ENCODE measurements at places on chromosomes 7 and 10.

GRCh38 chr10:127991543-127992255 is 84.8 kb downstream of the PTPRE start:
- no peak for DNase-seq

DNA sequence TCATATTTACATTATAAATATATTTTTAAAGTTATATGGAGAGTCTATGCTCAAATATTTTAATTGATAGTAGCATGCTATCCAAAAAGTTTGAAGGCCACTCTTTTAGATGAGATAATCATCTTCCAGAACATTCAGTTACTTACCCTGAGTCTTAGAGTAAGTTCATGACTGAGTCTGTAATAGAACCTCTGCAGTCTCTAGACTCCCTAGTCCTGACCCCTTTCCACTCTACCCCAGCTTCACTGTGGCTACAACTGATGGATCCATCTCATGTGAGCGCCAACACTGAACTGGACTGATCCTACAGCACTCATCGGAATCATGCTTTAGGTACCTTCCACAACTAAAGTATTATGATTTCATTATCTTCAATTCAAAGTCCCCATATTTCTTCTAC is 10.1 kb downstream of the HACD1 start:
- DNase-seq = no peak

- DNase-seq = no peak
Observed at GRCh38 chr10:122999347-122999746, 9.2 kb downstream of the IKZF5 start.

DNA sequence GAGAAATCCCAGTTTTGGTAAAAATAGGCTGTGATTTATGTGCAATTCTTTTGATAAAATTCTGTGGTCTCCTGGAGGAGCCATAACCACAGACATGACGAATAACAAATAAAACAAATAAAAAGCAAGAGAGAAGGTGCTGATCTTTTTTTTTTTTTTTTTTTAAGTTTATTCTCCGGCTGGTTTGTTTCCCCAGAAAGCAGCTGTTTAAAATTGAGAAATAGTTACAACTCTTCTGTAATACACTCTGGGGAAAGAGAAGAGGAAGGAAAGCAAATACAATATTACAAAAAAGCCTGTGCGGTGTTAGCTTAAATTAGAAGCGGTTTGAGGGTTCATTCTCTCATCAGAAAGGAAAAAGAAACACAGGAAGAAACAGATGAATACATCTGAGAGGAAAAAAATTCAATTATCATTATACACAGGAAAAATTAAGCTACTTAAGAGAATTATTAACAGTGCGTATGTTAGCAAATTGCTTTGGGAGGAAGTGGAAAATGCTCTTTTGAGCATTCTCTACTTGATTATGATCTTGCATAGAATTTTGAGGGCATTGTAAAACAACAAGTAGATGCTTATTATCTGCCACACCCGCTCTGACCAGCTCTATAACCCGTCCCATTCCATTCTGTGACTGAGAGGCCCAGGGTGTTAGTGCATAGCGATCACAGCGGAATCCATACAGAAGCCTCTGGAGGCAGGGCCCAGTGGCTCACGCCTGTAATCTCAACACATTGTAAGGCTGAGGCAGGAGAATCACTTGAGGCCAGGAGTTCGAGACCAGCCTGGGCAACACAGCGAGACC is 40.6 kb upstream of the WAC start:
- DNase-seq = no peak

- DNase-seq = no peak
Observed at GRCh38 chr7:128104108-128104742, 73.0 kb upstream of the LRRC4 start.

DNA sequence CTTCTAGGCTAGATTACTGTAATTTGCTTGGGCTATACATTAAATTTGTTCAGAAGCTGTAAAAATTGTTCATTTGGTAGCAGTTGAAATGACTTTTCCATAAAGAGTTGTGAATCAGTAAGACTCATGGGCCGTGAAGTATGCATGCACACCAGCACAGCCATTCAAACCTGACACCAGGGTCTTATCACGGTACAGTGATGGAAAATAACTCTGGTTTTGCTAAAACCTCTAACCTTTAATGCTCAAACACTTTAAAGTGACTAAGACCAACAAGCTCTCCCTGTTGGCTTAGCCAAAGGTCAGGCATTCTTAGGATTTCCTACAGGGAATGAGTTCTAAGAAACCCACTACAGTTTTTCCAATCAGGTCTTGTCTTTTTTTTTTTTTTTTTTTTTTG is 11.5 kb downstream of the ARL3 start:
- no peak for DNase-seq

DNA sequence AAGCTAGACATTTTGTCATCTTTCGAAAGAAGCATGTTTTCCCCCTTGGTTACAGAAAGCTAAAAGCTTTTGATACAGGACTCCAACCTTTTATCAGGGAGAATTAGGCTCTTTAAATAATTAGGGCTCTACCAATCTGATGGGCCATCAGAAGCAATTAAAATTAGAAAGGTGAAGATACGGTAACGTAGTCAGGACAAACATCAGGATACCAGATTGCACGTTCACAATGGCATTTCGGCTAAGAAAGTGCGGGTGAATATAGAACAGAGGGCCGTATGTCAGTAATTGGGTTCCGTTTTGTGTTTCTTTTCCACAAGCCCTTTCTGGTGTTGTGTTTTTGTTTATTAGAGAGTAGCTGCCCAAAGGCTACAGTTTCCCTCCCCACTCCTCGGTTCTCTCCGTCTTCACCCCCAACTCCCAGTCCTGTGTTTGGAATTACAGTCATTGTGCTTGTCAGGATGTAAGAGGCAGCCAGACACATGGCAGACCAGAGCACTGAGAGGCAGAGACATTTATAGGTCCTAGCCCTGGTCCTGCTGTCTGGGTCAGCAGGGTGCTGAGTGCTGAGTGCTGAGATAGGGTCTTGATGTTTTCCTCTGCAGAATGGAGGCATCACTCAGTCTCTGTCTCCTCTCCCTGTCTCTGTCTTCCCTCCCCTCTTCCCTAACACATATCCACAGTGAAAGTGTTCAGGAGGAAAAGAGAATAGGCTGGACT is 5.5 kb downstream of the PFKP start:
- no peak for DNase-seq

GRCh38 chr10:80158598-80159127 is 26.1 kb downstream of the PLAC9 start:
- DNase-seq = peak; percentile 86

DNA sequence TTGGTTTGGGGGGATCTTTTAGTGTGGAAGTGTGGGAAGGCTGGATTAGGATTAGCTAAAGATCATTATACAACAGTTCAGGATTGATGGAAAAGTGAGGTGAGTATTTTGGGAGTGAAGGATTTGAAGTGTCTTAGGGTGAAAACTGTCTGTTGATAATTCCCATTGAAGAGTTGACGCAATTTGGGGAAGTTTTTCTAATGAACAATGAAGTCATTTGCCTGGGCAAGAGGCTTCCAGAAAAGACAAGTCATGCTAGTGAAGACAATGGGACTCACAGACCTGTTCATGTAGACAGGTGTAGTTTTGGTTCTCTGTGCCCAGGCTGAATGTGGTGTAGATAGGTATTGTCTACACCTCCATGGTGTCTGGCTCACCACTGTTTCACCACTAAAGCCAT is 194.3 kb upstream of the GPR26 start:
- no peak for DNase-seq

GRCh38 chr10:49008505-49009198 is 69.0 kb upstream of the LRRC18 start:
- DNase-seq = no peak

DNA sequence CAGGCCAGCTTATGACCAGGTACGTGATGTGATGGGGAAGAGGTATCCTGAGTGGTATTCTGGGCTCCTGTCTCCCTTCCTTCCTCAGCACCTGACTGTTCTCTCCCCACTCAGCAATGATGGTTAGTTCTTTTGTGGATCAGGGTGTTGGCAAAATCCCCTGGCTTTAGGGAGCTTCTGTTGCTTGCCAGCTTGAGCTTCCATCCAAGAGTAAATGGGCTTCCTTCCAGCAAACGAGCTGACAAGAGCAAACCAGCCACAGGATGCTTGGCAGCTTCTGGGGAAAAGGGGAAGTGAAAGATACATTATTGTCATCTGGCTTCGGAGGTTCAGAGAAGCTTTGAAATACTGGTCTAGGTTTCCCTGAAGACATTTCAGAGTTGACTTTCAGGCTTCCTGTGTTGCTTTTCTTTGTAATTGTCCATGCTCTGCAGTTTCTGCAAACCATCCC is 5.2 kb downstream of the DUSP5 start:
- no peak for DNase-seq

- DNase-seq = no peak
Observed at GRCh38 chr7:37050801-37051200, 326.5 kb upstream of the AOAH start.

DNA sequence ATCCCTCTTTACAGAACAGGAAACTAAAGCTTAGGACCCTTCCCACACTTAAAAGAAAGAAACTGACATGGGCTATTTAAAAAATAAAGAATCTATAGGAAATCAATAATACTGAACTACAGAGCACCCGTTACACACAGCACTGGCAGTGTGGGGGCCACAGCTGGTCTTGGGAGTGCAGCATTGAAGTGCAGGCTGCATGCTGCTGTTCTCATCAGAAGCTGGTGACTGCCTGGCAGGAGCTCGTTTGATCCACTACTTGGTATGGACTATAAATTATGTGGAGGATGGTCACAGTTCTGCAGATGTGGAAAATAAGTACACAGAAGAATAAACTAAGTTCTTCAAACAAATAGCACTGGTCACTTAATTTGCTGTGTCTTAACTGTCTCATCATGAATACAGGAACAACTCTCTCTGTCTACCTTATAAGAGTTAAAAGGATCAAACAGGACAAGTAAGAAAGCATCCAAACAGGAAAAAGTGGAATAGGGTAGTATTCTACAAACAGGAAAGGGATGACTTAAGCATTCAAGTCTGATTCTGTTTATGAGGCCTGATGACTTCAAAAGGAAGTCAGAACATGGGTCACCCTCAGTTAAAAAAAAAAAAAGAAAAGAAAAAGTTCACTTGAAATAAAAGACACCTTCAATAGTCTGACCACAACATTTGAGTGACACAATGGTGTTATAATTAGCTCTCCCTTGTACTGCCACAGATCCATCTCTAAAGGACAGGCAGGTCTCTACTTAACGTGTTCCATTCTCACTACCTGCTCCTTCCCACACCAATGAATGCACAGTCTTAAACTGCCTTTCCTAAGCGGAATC is 21.0 kb downstream of the DOCK4 start:
- no peak for DNase-seq

- no peak for DNase-seq
Observed at GRCh38 chr10:82538272-82538671, 663.3 kb downstream of the NRG3 start.

- peak; percentile 91 for DNase-seq
Observed at GRCh38 chr7:95608359-95609173, 12.2 kb upstream of the PDK4 start.

- no peak for DNase-seq
Observed at GRCh38 chr10:33938001-33938400, 603.5 kb upstream of the NRP1 start.

DNA sequence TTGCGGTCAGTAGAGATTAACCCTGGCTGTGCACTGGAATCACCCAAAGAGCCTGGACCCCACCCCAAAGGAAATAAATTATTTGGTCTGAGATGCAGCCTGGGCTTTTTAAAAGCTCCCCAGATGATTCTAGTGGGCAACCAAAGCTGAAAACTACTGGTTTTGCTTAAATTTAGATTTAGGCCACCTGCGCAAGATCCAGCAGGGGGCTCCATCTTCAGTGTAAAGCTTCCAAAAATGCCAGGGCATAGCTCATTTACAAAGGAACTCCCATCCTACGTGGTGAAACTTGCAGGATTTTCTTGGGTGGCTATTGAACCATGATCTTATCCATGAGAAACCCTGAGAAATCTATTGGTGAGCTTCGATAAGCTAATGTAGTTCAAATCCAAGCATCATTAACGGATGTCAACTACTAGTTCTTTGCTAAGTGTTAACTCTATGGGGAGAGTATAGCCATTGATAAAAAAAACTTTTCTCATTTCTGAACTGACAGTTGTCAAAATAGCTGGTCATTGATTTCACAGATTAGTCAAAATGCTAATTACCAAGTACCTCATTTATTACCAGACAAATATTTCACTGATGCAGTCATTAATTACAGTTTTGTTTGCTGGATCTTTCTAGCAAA is 315.3 kb downstream of the LHFPL3 start:
- no peak for DNase-seq

- no peak for DNase-seq
Observed at GRCh38 chr7:146902728-146903127, 786.1 kb downstream of the CNTNAP2 start.

GRCh38 chr7:359766-360361 is 69.9 kb downstream of the FOXL3 start:
- no peak for DNase-seq

- DNase-seq = no peak
Observed at GRCh38 chr10:86729677-86730076, 26.7 kb upstream of the BMPR1A start.

- no peak for DNase-seq
Observed at GRCh38 chr10:55641601-55642000, 719.5 kb downstream of the ZWINT start.

GRCh38 chr7:134153493-134154136 is 26.5 kb downstream of the LRGUK start:
- no peak for DNase-seq

DNA sequence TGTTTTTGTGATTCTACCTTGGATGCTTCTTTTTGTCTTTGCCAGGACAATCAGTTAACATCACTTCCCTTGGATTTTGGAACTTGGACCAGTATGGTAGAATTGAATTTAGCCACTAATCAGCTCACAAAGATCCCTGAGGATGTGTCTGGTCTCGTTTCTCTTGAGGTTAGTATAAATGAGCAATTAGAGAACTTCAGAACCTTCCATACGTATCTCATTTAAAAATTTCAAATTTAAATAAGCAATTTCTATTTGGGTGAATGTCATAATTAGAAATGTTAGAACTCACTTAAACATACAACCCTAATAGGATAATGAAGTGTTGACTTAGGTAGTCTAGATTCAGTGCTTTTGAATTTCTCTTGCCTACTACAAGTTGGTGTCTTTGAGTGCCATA is 69.3 kb upstream of the ADRA2A start:
- DNase-seq = no peak

DNA sequence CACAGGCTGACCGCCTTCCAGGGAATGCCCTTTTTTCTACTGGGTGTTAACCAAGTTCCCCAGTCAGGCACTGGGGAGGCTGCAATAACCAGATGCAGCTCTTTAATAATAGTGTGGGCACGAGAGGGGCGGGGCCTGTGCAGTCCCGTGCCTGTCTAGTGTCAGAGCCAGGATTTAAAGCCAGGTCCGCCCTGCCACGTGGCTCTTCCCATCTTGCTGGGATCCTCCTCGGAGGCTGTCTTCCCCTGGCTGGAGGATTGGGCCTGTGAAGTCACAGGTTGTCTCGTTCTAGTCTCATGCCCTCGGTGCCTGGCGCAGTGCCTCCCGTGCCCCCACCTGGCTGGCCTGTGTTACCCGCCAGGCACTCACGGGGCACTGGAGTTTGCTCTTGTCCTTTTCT is 25.2 kb downstream of the TMEM120A start:
- DNase-seq = no peak

- peak; percentile 14 for DNase-seq
Observed at GRCh38 chr7:7416031-7416858, 119.4 kb downstream of the COL28A1 start.

DNA sequence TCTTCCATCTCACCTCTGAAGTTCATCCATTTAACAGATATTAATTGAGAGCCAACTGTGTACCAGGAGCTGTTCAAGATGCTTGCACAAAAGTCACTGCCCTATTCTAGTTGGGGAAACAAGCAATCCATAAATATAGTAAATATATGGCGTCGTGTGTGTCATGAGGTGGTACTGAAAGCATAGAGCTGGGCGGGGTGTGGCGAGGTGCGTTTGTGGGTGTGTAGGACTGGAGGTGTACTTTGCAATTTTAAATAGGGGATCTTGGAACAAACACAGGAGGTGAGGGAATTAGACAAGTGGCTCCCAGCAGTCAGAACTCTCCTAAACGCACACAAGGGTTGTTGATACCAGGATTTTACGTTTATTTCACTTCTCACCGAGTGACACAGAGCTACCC is 490 bp upstream of the ZNF239 start:
- DNase-seq = no peak

Measured in kidney epithelial cell (primary cell).